ENCODE measurements at places on chromosomes 12 and 14.

DNA sequence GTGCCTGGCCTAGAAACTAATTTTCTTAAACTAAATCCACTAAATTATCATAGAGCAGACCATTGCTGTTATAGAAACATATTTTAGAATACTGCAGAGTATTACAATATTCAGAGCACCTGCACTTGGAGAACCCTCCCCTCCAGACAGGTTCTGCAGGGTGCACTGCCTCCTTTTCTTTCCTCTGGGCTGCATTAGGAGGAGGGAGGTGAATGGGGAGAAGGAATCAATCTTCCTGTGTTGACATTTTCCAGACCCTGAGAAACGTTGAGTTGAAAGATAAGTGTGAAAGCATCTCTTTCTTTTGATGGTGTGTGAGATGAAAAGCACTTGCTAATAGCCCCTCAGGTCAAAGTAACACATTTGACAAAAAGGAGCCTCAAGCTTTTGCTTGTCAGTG lies 7.3 kb downstream of the SYNE2 start:
- DNase-seq = no peak

DNA sequence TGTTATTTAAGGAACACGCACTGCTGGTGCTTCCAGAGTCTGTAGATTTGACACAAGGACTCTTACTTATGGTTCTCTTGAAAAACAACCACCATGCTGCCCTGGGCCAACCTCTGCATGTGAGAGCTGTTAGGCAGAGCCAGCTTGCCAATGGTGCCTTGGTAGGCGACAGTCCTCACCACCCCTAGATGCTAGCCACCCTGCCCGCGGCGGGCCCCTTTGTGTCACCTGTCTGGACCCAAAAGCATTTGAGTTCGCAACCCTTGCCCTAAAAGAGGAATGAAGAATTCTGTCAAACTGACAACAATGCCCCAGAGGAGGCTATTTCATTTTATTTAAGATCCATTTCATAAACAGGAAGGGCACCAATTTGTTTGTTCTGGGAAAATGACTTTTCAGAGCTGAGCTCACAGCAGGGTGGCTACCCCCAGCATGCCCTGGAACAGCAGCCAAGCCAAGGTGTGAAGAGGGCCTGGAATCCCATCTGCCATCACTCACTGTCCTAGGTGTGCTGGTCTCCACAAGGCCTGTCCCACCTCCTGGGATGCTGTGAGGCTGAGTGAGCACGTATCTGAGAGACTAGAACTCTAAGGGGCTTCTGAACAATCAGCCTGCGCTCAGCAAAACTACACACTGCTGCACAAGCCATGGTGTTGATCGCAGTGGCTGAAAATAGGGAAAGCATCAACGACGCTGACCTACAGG lies 63.8 kb upstream of the FZD10 start:
- no peak for DNase-seq

GRCh38 chr12:34392741-34393085 lies 370.4 kb downstream of the ALG10 start:
- DNase-seq = no peak

- DNase-seq = no peak
Observed at GRCh38 chr12:50088577-50089335, 3.6 kb downstream of the SMARCD1 start.

DNA sequence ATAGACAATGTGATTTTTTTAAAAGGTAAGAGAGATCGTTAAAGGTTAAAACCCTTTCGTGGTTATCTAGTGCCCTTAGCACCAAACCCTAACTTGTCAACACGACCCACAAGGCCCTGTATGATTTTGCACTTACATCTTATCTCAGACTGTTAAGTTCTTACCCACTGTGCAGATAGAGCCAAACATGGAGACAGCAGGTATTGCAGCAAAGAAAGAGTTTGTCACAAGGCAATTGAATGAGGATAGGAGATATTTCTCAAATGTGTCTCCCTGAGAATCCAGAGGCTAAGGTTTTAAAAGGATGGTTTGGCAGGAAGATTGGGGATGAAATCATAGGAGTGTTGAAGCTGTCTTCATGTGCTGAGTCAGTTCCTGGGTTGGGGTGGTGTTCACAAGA lies 313.4 kb downstream of the AEBP2 start:
- DNase-seq = no peak
